Endodermal cell (in vitro differentiated cells): ENCODE measurements at places on chromosomes 4 and X. TPM values are rescaled to one million over a fixed set of nuclear protein-coding genes. Genes with fewer than 3 reads are reported as not detected.

IQCM gene
- total RNA-seq = not detected in 2 replicates

RHOXF2 gene
- not detected in 2 replicates for total RNA-seq

- DNase-seq = no peak
Observed at GRCh38 chr4:22552812-22553211, 36.9 kb upstream of the ADGRA3 start.

CHRDL1 gene
- 3.6 and 4.4 TPM in 2 replicates for total RNA-seq

DNA sequence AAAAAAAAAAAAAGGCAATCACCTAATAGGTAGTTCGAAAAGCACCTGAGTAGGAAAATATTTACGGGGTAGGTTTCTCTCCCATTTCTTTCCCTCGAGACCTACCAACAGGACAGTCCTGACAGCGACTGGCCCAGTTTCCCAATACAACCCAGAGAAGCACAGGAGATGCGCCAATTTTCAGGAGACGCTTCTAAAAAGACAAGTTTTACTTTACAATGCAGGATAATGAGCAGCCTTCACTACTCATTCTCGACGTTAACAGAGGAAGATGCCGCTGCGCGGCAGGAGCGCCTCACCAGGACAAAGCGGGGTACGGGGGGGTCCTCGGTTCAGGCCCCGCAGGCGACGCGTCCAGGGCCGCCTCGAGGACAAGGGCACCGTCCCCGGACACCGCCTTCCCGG, 708 bp downstream of the BCLAF3 start:
- no peak for DNase-seq
